ENCODE measurements at places on chromosomes 3 and 15.

- DNase-seq = no peak
These were observed 10.9 kb downstream of the TRIP4 start for GRCh38 chr15:64398575-64398974.

DNA sequence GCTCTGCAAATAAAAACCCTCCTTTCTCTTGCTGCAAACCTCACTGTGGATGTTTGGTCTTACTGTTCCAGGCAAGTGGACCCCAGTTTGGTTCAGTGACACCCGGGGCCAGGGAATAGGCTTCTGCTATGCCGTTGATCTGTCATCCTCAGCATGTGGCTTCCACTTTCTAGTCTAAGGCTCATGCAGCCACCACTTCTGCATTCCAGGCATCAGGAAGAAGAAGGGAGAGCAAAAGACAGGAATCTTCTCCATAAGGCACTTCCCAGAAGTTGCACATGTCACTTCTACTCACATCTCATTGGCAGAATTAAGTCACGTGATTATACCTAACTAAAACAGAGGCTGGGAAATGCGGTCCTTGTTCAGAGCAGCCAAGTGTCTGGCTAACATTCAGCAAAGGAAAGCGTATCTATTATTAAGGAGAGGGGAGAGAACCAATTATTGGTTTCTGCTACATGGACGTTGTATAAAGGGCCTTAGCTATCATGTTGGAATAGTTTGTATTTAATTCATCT lies 173.6 kb upstream of the PFN2 start:
- no peak for DNase-seq

GRCh38 chr3:183536238-183536880 lies 19.1 kb downstream of the KLHL6 start:
- no peak for DNase-seq

GRCh38 chr3:72820415-72820814 lies 27.8 kb downstream of the SHQ1 start:
- DNase-seq = no peak

DNA sequence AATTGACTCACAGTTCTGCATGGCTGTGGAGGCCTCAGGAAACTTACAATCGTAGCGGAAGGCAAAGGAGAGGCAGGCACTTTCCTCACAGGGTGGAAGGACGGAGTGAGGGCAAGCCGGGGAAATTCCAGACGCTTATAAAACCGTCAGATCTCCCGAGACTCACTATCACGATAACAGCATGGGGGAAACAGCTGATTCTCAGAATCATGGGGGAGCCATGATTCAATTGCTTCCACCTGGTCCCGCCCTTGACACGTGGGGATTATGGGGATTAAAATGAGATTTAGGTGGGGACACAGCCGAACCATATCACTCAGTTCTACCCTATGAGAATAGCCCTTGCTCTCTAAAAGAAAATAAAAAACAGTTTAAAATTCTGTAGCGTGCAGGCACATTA lies 13.4 kb upstream of the SYNPR start:
- DNase-seq = no peak

GRCh38 chr3:27556887-27557286 lies 72.7 kb upstream of the SLC4A7 start:
- DNase-seq = no peak

DNA sequence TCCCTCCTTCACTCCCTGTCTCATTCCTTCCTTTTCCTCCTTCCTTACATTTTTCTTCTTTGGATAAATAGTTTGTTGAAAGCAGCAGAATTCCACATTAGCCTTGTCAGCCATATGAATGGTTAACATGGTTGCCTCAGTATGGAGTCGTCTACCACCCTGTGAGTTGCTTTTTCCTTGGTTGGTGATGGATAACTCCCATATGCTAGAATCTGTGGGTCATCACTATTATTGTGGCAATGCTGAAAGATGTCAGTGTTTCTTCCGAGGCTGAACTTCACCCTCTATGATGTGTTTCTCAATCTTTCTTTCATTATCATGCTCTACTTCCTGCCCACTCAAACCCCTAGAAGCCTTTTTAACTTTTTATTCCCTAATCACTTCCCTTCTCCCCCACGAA lies 481.8 kb upstream of the KCNMB2 start:
- no peak for DNase-seq

- no peak for DNase-seq
These were observed 35.6 kb downstream of the MED12L start for GRCh38 chr3:151121016-151121415.

Data from GM18507 (cell line).